HCT116 (cell line): ENCODE measurements at places on chromosomes 7 and 10. TPM values are rescaled to one million over a fixed set of nuclear protein-coding genes. Genes with fewer than 3 reads are reported as not detected.
A peak's percentile ranks its signal among the peaks of the same experiment; 100 is the strongest.

DNA sequence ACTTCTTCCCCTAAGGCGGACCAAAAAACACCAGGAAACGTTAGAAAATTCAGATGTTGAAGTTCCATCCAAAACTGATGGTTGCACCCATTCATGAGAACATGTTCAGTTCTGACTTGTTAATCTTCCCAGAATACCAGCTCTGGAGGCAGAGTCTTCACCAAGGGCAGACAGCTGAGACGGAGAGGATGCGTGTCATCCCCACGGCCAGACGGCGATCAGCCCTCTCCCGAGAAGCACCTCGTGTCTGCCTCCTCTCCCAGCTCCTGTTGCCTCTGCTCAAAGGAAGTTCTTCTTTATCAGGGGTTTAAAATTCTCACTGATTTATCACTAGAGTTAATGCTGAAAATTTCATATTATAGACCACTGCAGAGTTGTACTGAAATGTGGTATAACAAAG, 269.7 kb downstream of the ZMYND11 start:
- DNase-seq = no peak

DNA sequence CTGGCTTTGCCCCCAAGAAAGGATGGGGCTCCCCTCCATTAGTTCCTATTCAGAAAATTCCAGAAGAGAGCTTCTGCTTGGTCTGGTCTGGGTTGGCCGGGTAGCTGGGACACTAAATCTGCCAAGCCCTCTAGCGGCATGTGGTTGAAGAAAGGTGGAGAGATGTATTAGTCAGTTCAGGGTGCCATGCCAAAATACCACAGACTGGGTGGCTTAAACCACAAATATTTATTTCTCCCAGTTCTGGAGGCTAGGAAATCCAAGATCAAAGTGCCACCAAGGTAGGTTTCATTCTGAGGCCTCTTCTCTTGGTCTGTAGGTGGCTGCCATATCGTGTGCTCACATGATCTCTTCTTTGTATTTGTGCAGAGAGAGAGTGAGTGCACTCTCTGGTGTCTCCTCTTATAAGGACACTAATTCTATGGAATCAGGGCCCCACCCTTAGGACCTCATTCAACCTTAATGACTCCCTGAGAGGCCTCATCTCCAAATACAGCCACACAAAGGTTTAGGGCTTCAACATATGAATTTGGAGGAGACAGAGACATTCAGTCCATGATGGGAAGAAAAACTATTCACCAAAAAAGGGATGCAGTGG, 38.7 kb upstream of the MTPAP start:
- peak; percentile 81 for DNase-seq

DNA sequence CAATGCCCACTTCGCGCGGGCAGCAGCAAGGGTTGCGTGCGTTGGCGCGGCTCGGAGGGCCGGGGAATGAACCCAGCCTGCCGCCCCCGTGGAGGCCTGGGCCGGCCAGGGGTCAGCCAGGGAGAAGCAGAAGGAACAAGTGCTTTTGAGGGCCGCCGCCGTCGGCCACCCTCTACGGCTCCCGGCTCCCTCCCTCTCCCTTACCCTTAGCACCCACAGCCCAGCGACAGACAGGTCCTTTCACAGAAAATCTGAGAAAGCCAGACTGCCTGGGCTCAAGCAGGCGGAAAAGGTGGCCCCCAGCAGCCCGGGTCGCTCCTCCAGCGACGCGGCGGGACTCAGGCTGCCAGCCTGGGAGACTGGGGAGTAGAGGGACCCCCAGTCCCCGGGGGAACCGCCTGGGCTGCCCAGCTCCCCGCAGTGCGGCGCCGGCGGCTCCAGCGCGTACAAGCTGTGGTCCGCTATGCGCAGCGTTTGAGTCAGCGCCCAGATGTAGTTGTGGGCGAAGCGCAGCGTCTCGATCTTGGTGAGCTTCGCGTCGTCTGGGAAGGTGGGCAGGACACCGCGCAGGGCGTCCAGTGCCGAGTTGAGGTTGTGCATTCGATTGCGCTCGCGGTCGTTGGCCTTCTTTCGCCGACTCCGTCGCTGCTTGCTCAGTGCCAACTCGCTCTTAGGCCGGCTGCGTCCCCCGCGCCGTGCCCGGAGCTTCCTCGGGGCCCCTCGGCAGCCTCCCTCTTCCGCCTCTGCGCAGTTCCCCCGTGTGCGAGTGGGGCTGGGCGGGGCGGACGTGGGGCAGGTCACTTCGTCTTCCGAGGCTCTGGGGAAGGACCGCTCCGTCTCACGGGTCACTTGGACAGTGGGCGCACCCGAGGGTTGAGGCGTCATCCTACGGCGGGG, 815 bp downstream of the NEUROG3 start:
- no peak for DNase-seq

The LIPK gene
- total RNA-seq = not detected

The UCMA gene
- not detected for total RNA-seq

The MYO3A gene
- total RNA-seq = not detected

The CYP2E1 gene
- total RNA-seq = 1.5 TPM

The CALML5 gene
- not detected for total RNA-seq
